Spleen (tissue), 13 donors: ENCODE measurements at places on chromosomes 5 and 9.

DNA sequence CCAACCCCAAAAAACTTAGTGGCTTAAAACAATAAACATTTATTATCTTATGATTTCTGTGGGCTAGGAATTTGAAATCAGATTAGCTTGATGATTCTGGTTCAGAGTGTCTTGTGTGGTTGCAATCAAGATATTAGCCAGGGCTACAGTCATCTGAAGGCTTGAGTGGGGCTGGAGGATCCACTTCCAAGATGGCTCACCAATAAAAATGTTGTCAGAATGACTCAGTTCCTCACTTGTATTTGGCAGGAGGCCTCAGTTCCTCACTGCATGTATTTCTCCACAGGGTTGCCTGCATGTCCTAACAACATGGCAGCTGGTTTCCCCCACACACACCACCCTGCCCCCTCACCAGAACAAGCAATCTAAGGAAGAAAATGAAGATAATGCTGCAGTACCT lies 98.2 kb upstream of the NIPBL start:
- no peak for DNase-seq

DNA sequence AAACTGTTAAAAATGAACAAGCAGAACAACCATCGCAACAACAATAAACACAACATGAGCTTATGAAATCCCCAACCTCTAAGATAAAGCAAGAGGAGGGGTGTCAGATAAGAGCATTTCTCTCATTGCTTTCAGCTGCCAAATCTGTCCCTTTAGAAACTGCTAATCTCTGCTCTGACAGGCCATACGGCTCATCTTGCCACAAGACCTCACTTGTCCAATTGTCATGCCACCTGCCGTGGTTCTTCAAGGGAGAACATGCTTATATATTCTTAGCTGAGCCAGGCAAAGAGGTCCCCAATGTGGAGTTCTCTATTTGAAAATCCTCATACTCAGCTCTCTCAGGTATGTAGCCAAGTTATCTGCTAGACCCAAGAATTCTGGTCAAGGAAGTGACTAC lies 405.0 kb upstream of the TNC start:
- no peak for DNase-seq

DNA sequence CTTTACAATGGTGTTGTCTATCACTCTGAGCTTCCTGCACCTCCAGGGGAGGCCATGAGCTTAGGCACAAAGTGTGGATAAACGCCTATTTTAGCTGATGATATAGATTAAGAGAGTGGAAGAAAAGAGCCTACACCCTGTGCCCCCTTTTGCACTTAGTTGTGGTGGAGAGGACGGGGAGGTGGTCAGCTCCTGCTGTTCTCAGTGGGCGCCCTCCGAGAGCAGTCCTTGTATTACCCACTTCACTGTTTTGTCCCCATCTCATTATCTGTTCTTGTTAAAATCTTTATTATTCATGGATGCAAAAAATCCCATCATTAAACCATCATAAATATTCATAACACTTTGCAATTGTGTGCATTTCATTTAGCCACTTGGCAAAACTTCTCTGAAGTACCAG lies 303.3 kb downstream of the EFNA5 start:
- DNase-seq = no peak

DNA sequence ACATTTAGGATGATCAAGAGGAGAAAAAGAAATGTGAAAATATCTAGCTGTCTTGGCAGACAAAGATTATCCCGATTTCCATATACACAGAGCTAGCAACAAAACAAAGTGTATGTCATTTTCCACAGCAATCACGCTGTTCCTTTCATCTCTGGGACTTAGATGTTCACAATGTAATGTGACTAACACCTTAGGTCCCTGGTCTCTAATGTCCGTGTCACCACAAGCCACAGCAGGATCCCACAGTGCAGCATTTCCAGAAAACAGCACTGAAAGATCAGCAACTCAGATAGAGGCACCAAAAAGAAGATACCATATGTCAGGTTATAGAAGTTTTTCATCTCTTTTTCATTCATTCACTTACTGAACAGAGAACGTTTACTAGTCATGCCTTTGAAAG lies 118.0 kb upstream of the TNPO1 start:
- no peak for DNase-seq

DNA sequence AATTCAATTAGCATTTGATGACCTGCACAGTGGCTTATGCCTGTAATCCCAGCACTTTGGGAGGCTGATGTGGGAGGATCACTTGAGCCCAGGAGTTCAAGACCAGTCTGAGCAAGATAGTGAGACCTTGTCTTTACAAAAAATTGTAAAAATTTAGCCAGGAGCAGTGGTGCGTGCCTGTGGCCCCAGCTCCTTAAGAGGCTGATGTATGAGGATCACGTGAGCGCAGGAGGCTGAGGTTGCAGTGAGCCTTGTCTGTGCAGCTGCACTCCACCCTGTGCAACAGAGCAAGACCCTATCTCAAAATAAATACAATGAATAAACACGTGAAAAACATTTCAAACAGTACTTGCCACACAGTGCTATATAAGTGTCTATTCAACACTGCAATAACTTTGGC lies 4.2 kb downstream of the ABCA1 start:
- peak; percentile 86 for DNase-seq

GRCh38 chr9:134055981-134056461 lies 11.8 kb downstream of the BRD3 start:
- DNase-seq = peak; percentile 78

- no peak for DNase-seq
These were observed 127.2 kb upstream of the PITX1 start for GRCh38 chr5:135161221-135161620.

- DNase-seq = no peak
These were observed 18.2 kb upstream of the MGAT1 start for GRCh38 chr5:180820788-180821321.
